ENCODE measurements at places on chromosomes 4 and X.

DNA sequence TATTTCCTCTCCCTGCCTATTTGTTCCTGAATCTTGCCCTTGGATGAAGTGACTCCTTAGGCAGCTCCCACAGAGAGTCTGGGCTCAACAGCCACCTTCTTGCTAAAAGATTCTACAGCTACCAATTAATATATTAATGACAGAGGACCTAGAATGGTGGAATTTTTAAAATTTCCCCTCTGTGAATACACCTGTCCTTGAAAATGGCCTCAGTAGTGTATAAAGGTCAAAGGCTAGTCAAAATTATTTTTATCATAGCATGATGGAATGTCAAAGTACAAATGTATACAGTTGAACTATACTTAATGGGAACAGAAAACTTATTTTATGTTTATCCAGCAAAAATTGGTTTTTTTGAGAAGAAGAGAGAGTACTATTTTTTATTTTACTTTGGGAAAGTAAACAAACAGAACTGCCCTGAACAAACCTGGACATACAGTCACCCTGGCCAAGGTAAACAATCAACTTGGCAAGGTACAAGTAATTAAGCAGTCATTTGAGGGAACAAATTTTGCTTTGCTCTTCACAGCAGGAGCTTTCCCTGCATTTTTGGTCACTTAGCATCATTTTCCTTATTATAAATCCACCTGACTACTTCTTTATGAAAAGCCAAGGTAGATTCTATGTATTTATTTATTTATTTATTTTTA lies 250.8 kb downstream of the INPP4B start:
- no peak for DNase-seq

GRCh38 chrX:69237236-69237635 lies 72.0 kb upstream of the PJA1 start:
- no peak for DNase-seq

- no peak for DNase-seq
Observed at GRCh38 chrX:129667412-129667811, 12.7 kb upstream of the APLN start.

DNA sequence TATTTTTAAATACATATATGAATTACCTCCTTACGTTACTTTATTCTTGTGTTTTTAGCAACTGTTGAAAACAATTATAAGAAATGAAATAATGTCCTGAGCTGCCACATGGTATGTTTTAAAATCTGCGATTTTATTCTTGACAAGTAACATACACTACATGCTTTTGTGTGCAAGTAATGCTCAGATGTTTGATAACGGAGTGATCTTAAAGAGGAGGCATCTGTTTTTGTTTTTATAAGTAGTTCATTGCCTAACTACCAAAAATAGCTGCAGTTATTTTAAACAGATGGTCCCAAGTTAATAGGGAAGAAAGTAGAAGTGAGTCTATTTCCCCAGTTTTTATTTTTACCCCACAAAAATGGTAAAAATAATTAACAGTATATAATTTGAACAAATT lies 55.2 kb downstream of the GAB1 start:
- no peak for DNase-seq

DNA sequence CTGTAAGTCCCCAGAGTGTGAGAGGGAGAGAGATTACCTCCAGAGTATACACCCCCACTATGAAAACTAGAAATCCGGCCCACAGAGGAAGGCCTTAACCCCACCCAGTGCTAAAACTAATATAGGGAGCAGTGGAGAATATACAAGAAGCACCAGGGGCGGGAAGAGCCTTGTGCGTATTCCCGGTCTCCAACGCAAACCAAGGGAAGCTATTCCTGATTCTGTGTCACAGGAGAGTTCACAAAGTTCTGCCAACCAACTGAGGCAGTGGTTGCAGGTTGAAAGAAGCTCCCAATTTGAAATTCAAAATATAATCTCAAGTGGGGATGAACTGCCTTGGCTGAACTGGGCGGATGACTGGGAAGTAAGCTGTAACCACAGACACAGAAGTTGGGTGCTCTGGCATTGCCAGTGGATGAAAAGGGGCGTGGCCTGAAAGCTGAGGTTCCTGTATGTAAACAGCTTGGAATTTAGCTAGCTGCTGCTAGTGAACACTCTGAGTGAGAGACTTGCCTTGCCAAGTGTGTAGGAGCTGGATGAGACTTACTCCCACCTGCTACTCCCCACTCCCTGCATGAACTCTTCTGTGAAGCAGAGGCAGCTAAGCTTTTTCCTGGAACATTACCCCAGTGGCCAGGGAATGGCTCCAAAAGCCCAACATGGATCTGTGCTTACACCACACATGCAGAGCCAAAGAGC lies 32.7 kb downstream of the ELF2 start:
- no peak for DNase-seq

GRCh38 chr4:76830964-76831703 lies 66.8 kb downstream of the SOWAHB start:
- no peak for DNase-seq

DNA sequence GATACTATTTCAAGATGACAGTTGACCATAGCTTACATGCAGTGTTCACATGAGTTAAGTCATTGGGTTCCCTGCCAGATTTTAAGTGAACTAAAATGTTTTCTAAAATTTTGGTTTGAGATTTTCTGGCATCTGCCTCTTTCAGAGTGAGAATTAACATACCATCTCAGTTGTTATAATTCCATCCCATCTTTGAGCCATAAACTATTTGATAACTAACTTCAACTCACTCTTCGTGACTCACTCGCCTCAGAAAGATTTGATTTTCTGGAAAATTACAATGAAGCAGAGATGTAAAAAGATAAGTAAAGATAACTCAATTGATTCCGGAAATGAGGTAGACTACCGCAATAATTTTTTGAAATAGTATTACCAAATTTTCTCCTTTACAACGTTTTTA lies 61.8 kb downstream of the HMGB2 start:
- no peak for DNase-seq

- no peak for DNase-seq
Observed at GRCh38 chrX:29746326-29746725, 469.0 kb upstream of the MAGEB2 start.

DNA sequence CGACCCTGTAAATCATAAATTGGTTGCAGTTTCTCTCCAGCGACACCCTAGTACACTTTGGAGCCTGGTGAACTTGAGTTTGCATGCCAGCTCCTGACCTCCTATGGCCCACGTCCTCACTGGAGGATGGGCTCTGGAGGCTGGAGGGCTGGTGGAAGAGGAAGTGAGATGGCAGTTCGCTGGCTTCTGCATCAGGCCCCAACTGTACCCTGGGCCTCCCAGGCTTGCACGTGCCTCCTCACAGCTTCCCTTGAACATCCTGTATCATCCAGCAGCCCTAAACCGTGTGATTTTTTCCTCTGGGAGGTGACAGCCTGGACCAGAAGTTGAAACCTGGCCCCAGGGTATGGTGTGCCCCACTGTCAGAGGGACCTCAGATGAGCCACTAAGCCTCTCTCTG lies 78.5 kb downstream of the HTRA3 start:
- DNase-seq = no peak

GRCh38 chr4:66849596-66849995 lies 695.7 kb downstream of the CENPC start:
- DNase-seq = no peak

DNA sequence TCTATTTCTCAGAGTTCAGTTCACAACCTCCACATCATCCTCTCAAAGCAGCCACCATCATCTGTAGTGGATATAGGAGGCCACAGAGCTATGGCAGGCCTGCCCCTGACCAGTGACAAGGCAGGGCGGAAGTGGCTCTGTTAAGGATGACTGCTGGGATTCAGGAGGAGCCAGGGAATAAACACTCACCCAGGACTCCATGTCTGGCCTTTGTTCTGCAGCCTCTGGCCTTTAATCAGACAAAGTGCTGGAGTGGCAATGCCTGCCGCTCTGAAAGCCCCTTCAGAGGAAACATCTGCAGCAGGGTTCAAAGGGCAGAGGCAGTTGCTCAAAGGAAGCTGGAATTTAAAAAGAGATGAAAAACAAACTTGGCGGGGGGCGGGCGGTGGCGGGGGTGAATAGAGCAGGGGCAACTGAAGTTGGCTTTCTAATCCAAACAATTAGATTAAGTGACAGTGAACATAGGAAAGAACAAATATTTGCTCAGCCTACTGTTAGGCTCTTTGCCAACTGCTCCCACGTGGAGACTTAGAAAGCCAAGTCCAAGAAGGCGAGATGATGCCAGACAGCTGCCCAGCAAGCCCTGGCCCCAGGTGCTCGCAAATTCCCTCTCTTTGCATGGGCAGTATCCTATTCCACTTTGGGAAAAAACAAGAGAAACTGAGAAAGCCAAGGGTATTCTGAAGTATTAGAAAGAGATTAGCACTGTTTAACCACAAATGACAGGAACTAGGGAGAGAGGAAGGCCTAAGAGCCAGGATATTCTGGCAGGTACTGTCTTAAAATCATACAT lies 5.5 kb downstream of the MPP1 start:
- DNase-seq = peak; percentile 80

DNA sequence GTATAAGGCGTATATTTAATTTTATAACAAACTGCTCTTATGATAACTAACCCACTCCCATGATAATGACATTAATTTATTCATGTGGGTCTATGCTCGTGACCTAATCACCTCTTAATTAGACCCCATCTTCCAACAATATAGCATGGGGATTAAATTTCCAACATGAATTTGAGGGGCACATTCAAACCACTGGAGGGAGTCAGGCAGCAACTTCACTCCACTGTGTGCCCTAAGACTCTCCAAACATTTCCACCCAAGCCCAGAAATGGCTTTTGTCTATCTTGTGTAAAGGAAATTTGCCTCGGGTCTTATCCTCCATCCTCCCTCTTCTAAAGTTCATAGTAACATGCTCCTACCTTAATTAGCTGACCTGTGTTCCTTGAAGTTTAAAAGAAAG lies 616.1 kb upstream of the CPEB2 start:
- DNase-seq = no peak

DNA sequence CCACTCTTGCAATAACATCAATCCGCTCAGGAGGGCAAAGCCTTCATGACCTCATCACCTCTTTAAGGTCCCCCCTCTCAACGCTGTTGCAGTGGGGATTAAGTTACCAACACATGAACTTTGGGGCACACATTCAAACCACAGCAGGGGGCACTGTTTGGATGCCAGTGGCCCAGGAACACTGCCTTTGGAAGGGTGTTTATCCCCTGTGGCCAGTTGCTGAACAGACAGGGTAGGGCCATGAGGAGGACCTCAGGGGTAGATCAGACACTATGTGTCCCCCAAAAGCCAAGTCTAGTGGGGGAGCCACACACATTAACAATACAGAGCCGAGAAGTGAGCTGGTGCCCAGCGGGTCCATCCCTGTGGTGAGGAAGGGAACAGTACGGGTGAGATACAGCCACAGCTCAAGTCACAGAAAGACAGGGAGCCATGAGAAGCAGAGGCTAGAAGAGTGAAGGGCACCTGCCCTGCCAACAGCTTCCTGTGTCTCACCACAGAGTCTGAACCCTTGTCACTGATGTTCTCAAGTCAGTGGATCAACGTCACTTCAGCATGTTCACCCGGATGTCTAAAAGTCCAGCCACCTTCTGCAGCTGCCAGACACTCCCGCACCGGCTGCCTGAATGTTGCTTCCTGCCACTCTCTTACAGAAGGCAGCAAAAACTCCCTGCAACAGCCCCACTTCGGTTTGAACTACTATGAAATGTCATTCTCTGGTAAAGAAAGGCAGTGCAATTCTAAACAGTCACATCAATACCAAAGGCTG lies 19.9 kb upstream of the MXD4 start:
- DNase-seq = no peak

- no peak for DNase-seq
Observed at GRCh38 chrX:97200454-97200853, 316.7 kb downstream of the RPA4 start.

GRCh38 chrX:48458711-48459110 lies 11.3 kb downstream of the SLC38A5 start:
- no peak for DNase-seq

GRCh38 chr4:114378305-114378903 lies 220.2 kb upstream of the UGT8 start:
- DNase-seq = no peak

GRCh38 chr4:174278467-174278866 lies 5.0 kb downstream of the FBXO8 start:
- no peak for DNase-seq

GRCh38 chrX:134760650-134761049 lies 102.4 kb upstream of the PLAC1 start:
- no peak for DNase-seq
